ENCODE measurements at places on chromosomes 1 and 21.

DNA sequence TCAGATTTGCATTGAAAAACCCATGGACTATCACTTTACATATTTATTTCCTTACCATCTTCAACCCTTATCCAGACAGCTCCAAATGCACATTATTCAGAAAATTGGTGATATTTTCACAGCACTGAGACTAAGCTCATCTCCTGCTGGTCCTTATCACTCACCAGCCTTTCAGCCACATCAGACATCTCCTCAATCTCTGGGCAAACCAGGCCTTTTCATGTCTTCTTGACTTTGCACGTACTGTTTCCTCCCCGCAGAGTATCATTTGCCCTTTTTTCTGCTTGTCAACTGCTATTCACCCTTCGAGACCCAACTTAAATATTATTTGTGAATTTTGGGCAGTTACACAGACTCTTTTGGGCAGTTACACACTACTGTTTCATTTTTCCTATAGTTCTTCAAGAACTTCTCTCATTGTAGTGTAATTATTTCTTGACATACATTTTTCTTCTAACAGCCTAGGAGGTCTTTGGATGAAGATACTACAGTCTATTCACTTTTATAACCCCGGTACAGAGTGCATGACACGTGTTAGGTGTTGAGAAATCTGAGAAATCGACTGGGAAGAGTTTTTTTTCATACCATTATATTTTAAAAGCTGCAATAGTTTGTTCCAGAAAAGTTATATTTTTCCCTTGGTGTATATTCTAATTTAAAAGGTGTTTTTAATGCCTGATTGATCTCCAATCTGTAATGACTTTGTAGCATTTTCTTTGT lies 98.0 kb downstream of the FGGY start:
- no peak for DNase-seq

GRCh38 chr1:11602981-11603380 lies 51.2 kb downstream of the FBXO2 start:
- DNase-seq, result no peak

DNA sequence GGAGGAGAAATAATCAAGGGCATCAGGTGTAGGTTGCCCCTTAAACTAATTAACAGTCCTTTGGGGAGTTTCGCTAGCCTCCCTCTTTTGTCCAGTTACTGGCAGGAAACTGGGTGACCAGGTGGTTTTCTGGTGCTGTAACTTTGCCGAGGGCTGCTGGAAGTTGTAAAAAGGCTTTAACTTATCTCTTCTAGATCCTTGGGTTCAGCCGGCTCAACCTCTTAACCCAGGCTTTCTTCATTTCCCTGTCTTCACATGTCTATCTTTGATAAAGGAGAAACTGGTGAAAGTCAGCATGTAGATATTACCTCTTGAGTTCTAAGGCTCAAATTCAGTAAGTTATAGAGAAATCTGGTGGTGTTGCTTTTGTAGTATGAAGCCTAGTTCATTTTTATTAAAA lies 289.7 kb upstream of the NRIP1 start:
- no peak for DNase-seq

DNA sequence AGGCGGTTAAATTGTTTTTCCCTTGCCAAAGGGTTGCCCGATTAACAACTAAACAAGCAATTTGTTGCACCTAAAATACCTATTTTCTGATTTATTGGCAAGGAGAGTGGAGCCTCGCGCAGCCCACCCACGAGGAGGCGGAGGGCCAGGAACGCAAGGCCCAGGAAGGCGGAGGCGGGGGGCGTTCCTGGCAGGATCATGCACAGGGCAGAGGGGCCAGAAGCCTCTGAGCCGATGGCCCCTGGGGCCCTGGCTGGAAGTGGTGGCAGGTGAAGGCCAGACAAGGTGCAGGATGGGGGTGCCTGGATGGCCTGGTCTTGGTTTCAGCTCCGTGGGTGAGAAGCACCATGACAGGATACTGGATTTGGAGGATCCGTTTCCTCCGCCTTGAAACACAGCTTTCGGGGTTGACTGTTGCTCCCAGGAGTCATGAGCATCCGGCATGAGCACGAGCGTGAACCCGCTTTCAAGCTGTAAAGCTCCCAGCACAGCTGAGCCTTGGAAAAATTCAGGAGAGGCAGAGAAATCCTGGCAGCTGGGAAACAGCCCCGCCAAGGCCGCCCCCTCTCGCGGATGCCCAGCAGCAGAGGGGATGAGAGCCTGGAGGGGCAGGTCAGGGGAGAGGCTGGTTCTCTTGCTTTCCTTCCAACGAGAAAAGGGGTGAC lies 35.0 kb downstream of the AJAP1 start:
- DNase-seq, result no peak

GRCh38 chr1:150577557-150578271 lies 1.7 kb downstream of the MCL1 start:
- no peak for DNase-seq

GRCh38 chr1:169946206-169946605 lies 52.5 kb upstream of the SCYL3 start:
- DNase-seq, result no peak

GRCh38 chr21:37273440-37273839 lies 6.3 kb upstream of the VPS26C start:
- DNase-seq, result no peak

DNA sequence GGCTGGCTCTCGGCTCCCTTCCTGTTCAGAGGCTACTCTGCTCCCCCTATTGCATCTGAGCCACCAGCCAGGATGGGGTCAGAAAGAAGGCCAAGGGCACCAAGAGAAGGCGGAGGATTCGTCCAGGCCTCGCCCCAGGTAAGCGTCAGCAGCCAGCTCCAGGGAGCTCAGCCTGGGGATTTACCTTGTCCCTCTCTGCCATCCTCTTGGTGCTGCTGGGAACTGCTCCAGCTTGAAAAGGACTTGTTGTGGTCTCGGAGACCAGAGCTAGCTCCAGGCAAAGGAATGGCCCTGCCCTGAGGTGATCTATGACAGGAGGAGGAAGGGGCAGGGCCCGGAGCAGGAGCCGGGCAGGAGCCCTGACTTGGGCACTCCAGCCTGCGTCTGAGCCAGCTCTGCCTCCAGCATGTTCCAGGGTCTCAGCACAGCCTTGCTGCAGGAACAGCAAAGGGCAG lies 113.7 kb upstream of the IFFO2 start:
- DNase-seq, result no peak

DNA sequence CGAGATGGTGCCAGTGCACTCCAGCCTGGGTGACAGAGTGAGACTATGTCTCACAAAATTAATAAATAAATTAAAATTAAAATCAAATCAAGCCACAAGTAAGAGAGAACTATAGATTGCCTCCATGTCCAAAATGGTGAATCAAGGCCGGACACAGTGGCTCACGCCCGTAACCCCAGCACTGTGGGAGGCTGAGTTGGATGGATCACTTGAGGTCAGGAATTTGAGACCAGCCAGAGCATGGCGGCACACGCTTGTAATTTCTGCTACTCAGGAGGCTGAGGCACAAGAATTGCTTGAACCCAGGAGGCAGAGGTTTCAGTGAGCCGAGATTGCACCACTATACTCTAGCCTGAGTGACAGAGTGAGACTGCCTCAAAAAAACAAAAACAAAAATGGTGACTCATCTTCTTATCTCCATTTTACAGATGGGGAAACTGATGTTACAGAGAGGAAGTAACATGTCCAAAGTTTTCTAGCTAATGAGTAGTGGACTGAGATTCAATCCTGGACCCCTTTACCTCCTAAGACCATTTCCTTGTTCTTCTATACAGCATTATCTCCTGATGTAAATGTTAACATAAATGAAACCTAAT lies 99.0 kb upstream of the HNRNPU start:
- no peak for DNase-seq

- DNase-seq, result no peak
These were observed 176.9 kb upstream of the FMN2 start for GRCh38 chr1:239914751-239915231.

DNA sequence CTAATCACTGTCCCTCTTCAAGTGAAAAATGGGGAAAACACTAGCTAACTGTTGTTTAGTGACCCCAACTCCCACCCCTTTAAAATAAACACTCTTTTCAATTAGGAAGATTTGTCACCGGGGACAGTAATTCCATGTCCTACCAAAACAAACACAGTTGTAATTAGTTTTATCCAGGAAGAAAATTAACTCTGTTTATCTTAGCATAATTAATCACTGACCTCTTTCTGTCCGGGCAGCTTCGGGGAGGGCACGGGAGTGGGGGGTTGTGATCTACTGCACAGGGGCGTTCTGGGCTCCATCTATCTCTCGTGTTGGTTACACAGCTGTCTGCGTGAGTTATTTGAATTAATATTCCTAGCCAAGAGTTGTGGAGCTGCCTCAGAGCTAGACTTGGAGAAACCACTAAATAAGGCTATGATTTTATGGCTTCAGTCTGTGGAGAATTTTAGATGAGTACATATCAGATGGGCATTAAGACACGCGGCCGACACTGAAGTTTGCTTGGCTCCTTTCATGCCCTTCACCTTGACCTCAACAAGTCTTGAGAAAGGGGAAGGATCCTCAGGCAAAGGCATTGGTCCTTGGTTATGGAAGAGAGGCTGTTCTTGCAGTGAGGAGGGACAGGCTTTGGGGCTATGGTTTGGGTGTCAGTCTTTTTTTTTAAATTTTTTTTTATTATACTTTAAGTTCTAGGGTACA lies 102.0 kb upstream of the TRABD2B start:
- DNase-seq, result no peak

- DNase-seq, result peak; percentile 70
These were observed 7.8 kb downstream of the CASZ1 start for GRCh38 chr1:10788592-10789006.

DNA sequence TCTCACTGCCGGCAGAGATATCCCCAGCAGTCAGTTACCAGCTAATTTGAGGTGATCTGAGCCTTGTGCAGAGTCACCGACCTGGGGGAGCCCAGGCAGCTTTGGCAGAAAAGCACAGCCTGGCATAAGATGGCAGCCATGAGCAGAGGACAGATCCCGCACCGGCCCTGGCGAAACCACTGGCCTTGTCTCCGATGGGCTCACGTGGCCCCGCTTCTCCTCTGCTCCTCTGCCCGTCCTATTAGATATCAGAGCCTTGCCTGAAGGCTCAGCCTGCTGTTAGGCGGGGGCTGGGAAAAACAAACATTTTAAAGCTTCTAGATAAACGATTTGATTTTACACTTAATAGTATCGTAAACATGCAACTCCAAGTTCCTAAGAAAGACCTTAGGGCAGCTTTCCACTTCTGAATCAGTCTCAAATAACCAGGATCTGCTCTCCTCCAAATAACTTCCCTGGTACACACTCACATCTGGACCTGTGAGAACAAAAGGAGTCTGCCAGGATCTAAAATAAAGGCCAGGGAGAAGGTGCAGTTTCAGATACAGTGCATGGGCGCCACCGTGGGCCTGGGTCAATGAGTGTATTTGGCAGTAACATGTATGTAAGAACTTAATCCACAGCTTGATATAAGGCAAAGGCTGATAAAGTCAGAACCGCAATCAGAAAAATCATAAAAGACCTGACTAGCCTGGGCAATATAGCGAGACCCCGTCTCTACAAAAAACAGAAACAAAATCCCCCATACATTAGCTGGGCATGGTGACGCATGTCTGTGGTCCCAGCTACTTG lies 10.0 kb downstream of the EDARADD start:
- no peak for DNase-seq

DNA sequence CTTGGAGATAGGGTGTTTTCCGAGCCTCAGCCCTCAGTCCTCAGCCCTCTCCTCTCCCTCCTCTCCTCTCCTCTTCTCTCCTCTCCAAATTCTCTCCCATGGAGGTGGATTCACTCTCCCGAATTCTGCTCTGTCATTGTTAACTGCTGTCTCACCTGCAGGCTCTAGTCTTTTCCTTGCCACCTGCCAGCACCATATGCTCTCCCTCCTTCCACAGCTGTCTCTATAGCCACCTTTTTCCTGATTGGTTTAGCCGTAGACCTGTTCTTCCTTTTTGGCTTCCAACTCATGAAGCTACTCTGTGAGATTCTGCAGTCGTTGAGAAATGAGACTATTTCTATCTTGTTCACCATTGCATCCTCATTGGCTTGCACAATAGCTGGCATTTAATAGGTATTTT lies 19.7 kb downstream of the COG2 start:
- DNase-seq, result no peak

GRCh38 chr1:95660736-95661135 lies 426.7 kb downstream of the RWDD3 start:
- DNase-seq, result no peak

GRCh38 chr1:20666804-20667203 lies 5.6 kb upstream of the DDOST start:
- DNase-seq, result no peak

- DNase-seq, result no peak
These were observed 1.8 kb downstream of the SH2D5 start for GRCh38 chr1:20730690-20731056.

DNA sequence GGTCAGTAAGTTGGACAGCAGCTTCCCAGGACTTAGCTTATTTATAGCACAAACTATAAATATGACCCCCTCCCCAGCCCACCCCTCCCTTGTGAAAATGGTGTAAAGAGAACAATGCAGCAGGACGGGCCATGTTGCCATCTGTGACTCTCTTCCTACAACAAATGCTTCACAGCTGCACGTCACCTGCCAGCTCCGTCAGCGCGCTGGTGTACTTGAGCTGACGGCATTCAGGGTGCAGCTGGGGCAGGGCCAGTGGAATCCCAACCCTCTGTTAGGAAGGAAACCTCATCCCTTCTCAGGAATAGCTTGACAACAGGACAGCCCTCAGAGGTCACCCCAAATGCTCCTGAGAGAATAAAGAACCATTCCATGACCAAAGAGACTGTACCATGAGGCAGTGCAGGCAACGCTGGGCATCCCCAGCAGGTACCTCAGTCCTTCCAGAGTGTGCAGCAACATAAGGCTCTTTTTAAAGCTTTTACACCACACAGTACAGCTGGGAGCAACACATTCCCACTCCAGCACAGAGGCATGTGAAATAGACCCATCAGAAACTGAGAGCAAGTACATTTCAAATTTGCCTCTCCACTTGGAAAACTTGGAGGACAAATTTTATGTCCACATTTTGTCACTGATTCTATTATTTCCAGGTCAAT lies 85.0 kb downstream of the ATP1A1 start:
- no peak for DNase-seq

GRCh38 chr1:74412244-74412643 lies 100.2 kb downstream of the LRRC53 start:
- DNase-seq, result no peak

- no peak for DNase-seq
These were observed 1418.8 kb downstream of the MRPL39 start for GRCh38 chr21:24188506-24188905.

DNA sequence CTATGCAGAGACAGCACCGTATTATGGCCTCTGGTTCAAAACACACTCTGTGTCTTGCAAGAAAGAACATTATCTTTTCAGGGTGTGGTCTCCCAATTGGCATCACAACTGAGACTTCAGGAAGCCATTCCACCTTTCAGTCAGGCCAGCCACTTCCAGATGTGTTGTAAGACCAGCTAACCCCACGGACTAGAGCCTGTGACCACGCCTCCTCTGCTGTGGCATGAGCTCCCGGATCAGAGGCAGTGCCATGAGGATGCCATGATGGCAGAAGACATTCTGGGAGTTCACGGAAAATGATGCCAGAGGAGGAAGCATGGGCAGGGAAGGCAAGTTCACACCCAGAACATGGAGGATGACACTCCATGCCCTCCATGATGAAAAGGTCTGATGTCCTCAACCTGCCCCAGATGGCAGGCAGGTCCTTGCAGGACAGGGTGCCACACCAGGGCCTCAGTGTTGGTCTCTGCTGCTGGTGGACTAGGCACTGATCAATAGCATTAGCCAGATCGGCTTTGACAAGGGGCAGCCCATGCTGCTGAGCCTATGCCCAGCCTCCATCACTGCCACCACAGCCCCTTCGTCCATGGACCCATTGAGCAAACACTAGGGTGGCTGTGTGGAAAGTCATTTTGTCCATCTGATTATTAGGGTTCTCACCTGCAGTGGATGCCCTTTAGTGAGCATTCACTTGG lies 341.6 kb downstream of the MATN1 start:
- no peak for DNase-seq

Data from putamen (tissue), 1 donor.